Activated T-cell treated with anti-CD3 and anti-CD28 coated beads, Interleukin-2, amount 50 U/mL, for 48 hours (primary cell): ENCODE measurements at places on chromosomes 16 and 17.

- no peak for DNase-seq
These were observed 192.6 kb downstream of the MYO1D start for GRCh38 chr17:32684087-32684958.

- no peak for DNase-seq
These were observed 79.8 kb downstream of the AMFR start for GRCh38 chr16:56345406-56346050.

GRCh38 chr17:71363661-71364060, 757.2 kb upstream of the SOX9 start:
- no peak for DNase-seq

DNA sequence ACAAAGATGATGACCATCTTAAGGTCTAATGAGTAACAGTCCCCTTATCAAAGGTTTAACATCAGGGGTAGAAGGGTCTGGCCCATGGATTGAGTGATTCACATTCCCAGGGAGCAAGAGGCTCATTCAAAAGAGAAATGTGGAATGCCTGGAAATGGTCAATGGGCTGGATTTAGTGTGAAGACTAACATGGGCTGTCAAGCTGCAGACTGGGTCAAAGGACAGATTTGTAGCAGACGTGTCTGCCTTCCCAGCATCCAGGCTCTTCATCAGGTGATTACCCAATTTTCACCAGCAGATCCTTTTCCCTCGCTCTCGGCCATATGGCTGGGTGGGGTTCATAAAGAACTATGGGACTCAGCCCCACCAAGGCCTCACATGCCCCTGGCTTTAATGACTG, 26.8 kb downstream of the DCUN1D3 start:
- DNase-seq: no peak

DNA sequence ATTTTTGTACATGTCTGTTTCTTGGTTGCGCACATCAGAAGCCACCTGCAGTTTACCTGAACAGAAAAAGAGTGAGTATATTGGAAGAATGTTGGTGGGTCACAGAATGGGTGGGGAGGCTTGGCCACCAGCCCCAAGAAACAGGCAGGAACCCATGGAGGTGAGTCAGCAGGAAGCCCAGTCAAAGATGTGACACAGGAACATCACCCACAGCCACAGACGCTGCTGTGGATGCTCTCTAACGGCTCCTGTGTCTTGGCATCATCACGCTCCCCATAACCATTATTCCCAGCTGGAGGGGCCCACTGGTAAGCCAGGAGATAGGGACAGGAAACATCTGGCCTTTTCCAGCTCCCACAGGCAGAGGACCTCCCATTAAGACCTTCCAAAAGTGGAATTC, 94.0 kb upstream of the WSB1 start:
- no peak for DNase-seq

- DNase-seq: no peak
These were observed 102.2 kb downstream of the HIC1 start for GRCh38 chr17:2157081-2157480.

- no peak for DNase-seq
These were observed 177.0 kb upstream of the C16orf82 start for GRCh38 chr16:26889740-26890139.

DNA sequence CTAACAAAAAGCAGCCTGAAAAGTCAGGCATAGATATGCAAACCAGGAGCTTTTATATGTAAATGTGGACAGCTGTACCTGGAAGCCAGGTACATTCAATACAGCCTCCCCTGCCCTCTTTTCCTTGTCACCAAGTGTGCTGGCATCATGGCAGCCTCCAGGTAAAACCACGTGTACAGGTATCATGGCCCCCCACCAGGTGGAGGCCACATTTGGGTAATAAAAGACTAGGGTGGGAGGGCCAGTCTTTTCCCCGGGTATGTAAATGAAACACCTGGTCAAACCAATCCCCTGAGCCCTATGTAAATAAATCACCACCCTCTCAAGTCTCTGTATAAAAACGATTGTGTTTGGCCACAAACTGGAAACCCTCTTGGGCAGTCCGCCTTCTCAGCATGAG, 226.4 kb upstream of the GOT2 start:
- DNase-seq: no peak

DNA sequence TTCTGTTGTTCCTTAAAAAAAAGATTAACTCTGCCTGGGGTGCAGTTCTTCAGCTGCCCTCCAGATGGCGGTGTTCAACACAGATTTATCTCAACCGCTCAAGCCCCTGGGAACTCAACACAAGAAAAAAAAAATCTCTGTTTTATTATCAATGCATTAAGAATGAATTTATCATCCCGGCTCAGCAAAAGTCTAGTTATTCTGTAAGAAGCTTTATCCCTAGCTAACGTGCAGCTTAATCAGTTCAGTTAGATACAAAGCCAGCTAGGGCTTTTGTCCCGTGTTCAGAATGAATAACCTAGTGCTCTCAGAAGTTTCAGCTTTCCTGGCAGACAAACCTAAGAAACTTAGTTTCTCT, 475.9 kb upstream of the CCL2 start:
- DNase-seq: peak; percentile 44

DNA sequence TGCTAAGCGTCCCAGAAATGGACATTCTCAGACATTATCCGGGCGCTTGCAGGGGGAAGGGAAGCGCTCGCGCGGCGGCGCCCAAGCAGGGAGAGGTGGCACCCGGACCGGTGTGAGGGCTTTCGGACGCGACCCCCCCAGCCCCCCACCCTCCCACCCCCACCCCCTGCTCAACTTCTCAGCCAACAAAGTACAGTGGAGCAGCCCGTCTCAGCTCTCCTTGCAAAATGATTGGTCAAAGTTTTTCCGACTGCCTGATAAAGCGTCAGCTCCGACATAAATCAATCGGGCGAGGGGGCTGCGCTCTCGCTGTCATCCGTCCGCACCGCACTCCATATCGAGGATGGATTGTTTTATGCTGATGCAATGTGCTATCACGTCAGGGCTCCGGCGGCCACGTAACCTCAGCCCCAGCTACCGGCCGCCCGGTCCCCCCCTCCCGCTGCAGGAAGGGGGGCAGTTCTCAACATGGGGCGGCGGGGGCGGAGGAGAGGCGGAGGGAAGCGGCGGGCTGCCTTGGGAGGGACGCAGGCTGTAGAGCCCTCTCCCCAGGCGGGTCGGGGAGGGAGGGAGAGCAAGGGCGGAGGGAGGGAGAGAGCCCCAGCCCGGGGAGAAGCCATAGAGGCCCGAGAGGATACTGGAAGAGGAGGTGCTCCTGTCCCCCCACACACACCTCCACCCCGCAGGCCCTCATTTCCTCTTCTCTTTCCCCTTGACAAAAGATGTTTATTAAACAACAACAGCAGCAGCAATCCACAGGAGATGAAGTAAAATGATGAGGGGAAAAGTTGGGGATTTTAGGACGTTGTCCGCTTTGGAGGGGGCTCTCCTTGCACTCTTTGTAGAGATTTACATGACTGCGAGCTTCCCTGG, at the start of gene HOXB9:
HOXB9 (minus strand) TSS at position 114 of the 873 bp plus-strand sequence; CDS start at position 25, 89 bp downstream.
- DNase-seq: peak; percentile 64

DNA sequence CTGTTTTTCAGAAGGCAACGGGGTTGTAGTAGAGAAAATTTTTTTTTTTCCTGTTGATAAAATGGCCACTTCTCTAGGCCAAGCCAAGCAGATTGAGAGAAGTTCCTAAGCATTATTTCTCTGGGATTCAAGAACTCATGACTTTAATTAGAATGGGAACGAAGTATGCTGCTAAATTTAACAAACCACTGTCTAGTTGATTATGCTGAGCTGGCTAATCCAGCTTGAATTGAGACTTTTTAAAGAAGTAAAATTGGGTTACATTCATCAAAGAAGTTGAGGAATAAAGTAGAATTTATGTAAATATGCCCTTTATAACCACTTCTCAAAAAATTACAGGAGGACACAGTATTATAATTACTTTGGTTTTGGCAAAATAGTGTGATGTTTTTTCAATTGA, 83.1 kb downstream of the SYCE1L start:
- no peak for DNase-seq

DNA sequence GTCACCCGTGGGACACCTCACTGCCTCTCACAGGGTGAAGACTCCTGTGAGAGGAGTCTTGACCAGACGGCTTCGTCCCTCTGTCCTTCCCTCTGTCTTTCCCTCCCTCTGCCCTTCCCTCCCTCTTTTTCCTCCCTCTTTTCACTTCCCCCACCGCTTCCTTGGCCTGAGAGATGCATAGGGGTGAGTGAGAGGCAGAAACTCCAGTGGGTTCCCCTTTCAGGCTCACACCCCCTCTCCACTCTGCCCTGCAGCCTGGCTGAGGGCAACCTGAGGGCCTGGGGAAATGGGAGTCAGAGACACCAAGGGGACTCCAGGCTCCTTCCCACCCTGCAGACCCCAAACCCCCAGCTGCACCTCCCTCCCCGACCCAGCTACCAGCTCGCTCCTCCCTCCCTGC, 14.6 kb upstream of the KRT17 start:
- DNase-seq: no peak

DNA sequence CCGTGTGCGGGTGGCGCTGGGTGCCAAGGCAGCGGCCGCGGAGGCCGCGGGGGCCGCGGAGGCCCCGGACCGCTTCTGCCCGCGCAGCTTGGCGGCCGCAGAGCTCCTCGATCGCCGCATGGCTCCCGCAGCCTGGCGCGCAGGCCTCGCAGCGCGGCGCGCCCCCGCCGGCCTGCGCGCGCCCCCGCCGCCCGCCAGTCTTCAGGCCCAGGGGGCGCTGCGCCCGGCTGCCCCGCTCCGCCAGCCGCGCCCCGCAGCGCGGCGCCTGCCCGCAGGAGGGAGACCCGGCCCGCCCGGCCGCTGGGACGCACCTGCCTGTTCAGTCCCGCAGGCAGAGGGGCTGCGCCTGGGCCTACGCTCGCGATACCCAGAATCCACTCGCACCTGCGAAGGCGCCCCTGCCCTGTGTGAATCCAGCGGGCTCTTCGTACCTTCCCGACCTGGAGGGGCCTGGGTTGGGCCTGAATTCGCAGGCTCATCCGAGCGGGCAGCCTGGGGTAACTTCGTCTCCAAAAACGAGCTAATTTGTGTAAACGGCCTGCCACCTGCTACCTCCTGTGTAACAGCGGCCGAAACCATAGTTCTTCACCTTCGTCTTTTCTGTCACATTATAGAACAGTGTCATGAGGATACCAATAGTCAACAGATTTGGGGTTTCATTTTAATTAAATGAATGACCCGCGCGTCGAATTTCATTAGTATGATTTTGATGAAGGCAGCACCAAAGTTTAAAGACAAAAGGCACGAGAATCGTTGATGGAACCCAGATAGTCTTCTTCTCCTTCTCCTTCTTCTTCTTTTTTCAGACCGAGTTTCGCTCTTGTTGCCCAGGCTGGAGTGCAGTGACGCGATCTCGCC, at the start of gene CENPV:
CENPV (minus strand) TSS at position 153 of the 858 bp plus-strand sequence; CDS start at position 120, 33 bp downstream.
- DNase-seq: peak; percentile 78

GRCh38 chr17:75516255-75516618, at the start of gene TSEN54:
TSS of gene TSEN54 (plus strand) at chr17:75516528. CDS start at chr17:75516561, 33 bp downstream.
- peak; percentile 97 for DNase-seq

GRCh38 chr17:3008336-3009288, 54.8 kb downstream of the OR1D5 start:
- DNase-seq: no peak

DNA sequence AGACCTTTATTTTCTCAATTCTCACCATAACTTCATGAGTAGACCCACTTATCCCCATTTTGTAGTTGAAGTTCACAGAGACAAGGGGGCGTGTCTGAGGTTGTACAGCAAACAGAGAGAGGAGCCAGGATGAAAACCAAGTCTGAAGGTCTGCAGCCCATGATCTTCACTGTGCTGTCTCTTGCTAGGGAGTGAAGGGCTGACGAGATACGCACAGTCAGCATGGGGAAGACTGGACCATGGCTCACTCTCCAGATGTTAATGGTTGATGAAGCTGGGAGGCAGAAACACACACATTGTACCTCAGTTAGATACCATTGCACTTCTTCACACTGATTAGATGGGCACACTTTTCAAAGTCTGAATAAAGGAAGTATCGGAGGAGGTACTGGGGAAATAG, 5.8 kb upstream of the MT4 start:
- no peak for DNase-seq

DNA sequence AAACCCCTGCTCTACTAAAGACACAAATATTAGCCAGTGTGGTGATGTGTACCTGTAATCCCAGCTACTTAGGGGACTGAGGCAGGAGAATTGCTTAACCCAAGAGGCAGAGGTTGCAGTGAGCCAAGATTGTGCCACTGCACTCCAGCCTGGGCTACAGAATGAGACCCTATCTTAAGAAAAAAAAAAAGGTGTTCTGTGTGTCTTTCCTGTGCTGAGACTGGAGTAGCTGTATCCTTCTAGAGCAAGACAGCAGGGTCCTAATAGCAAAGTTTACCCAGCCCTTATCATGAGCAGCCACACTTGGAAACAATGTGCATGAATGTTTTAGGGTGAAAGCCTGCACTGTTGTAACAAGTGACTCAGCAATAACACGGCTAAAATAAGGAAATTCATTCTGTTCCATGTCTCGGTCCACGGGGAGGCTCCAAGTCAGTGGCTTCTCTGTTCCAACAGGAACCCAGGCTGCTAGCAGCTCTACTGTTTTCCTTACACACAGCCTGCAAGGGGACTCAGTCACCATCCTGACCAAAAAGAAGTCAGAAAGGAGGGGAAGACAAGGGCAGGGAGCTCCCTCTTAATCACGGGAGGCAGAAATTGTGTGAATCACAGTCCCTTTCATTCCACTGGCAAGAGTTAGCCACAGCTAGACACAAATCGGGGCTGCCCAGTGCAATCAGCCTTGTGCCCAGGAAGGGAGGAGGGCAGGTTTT, 7.1 kb upstream of the SLC5A11 start:
- no peak for DNase-seq

DNA sequence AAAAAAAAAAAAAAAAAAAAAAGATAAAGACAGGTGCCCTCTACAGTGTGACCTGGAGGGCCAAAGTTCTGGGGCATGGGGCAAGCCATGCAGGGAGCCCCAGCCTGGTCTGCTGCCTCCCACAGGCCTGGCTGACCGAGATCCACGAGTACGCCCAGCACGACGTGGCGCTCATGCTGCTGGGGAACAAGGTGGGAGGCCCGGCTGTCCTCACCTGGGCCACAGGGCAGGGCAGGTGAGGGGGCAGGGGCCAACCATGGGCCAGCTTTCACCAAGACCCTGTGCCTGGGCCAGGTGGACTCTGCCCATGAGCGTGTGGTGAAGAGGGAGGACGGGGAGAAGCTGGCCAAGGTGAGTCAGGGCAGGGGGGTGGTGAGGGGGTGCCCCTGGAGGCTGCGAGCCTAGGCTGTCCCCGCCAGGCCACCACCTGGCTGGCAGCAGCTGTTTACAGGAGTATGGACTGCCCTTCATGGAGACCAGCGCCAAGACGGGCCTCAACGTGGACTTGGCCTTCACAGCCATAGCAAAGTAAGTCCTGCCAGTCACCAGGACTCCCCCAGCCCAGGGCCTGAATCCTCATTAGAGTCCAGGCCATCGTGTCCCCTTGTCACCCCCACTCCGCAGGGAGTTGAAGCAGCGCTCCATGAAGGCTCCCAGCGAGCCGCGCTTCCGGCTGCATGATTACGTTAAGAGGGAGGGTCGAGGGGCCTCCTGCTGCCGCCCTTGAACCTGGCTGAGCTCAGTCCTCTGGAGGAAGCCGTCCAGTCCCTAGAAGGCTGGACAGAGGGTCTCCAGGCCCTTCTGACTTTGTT, 2.7 kb upstream of the TRAF7 start:
- peak; percentile 68 for DNase-seq

- no peak for DNase-seq
These were observed 30.4 kb downstream of the CFDP1 start for GRCh38 chr16:75402821-75403475.

- peak; percentile 46 for DNase-seq
These were observed 8.8 kb downstream of the RPL19 start for GRCh38 chr17:39208893-39209292.

- DNase-seq: no peak
These were observed 31.8 kb downstream of the PRKCB start for GRCh38 chr16:23867566-23867965.

GRCh38 chr16:66521252-66521713, 28.6 kb downstream of the TK2 start:
- no peak for DNase-seq

- no peak for DNase-seq
These were observed 7.6 kb downstream of the TUFM start for GRCh38 chr16:28838558-28838918.
